ENCODE measurements at places on chromosomes 3 and 15. TPM values are rescaled to one million over a fixed set of nuclear protein-coding genes. Genes with fewer than 3 reads are reported as not detected.

- DNase-seq = no peak
Observed at GRCh38 chr3:61452535-61453090, 108.8 kb upstream of the PTPRG start.

DNA sequence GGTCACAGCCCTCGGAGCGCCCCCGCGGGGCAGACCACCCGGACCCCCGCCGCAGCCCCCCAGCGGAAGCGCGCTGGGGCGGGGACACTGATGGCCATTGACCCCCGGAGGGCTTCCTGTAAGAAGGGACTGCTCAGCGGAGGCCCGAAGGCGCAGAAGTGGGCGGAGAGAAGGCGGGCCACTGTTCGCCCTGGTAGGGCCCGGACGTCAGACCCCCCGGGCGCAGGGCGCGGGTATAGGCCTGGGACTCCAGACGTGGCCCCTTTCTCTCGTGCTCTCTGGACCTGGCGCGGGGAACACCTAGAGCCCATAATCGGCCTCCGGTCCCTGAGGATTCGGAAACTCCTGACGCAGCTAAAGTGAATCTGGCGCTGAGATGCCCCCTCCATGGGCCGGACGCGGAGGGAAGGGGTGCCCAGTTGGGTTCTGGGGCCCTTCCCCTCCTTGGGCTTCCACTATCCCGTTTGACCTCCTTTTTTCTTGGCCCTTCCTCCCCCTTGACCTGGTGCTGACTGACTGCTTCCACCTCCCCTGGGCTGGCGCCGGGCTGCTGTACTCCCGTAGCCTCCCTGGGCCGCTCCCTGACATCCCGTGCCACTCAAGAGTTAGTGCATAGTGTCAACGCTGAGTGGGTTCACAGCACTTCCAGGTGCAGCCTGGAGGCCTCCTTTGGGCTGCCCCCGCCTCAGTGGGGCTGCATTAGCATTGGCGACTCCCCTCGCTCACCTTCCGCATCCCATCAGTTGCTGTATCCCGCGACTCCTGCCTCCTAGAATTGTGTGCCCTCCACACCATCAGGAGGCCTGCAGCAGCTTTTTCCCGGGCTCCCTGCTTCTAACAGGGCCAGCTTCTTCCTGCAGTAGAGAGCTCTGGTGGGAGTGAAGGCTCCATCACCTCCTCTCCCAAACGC, 694 bp downstream of the ABTB1 start:
- peak; percentile 53 for DNase-seq

SERPINI2 gene
- total RNA-seq = 0.15 TPM

DNA sequence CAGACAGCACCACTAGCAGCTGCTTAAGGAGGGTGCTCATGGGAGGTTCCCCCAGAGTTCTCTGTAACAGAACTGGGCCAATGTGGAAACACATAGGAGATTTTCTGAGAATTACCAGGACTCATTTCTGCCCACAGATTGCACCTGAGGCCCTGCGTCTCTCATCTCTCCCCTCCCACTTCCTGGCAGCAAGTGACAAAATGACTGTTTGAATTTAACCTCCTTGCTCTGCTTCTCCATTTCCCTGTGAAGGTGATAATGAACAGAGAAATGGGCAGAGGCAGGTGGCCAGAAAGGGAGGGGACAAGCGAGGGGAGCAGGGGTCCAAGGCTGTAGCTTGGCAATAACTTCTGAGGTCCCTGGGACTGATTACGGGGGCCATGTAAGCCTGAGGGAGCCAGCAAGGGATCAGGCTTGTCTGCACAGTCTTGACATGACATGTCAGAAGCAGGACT, 8.0 kb downstream of the EPHB1 start:
- peak; percentile 15 for DNase-seq

SCN11A gene
- 0.15 TPM for total RNA-seq

GRCh38 chr3:131608741-131609140, 106.0 kb upstream of the MRPL3 start:
- no peak for DNase-seq

All from left lobe of liver (tissue), 2 donors.